ENCODE measurements at places on chromosomes 3 and 15.

DNA sequence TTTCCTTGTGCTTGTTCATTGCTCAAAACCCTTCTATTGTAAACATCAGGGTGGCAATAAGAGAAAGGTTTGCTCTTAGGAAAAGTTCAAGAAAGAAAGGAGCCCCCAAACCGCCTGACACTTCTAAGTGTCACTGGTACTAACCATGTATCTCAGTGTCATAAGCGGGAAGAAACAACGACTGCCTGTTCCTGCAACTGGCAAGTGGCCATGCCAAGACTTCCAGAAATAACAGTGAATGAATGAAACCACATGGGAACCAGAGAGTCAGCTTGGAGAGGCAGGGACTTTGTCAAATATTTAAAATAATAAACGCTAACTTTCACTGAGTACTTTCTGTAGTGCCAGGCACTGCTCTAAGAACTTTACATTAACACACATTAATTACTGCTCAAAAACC is 1.1 kb downstream of the PLSCR2 start:
- DNase-seq: no peak

- no peak for DNase-seq
Measured at GRCh38 chr3:9122732-9123364, 126.6 kb downstream of the SRGAP3 start.

DNA sequence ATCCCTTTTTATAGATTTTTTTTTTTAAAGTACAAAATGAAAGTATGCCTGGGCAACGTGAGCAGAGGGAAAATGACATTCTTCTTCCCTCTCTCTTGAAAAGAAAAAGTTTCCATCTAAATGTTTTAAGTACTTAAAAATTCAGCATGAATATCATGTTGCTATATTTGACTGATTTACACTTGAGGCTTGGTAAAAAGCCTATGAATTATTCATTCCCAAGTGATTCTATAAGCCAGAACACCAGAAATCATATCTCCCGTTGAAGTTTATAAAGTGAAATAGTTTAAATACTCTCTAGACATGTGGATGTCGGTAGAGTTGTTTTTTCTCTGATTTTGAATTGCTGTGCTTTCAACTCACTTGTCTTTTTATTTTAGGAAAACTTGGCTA is 276.2 kb upstream of the RARB start:
- DNase-seq: no peak

- DNase-seq: no peak
Measured at GRCh38 chr3:149180057-149180573, 41.5 kb downstream of the CP start.

DNA sequence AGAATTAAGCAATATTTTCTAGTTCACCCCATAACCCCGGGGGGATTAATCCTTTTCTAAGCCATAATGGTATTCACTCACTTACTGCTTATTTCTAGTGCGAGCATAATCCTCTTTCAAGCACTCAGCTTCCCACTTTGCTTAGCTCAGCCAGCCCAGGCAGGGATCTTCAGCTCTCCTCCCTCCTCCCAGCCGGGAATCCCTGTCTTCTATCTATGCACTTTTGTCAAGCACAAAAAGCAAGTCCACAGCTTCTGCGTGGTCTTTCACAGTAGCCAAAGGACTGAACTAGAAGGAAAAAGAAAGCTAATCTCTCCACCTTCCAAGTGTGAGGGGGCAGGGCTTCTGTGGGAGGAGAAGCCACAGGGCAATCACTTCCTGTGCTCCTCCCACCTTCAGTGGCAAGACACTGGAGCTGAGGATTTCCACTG is 62.8 kb downstream of the PEX5L start:
- no peak for DNase-seq

DNA sequence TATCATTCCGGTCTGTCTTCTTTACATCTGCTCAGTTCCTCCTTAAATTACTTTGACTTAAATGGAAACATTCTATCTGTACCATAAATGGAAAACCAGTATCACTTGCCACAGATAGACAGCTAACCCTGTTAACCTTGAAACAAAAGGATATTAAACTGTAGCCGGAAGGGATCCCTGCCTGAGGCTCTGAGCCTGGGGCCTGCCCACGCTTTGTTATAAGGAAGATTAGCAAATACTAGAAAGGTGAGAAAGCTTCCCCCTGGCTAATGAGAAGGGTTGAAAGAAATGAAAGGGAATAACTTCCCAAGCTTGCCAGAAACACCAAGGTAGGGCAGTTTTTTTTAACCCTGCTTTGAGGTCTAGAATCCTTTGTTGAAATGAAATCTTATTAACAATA is 927.6 kb downstream of the FHIT start:
- no peak for DNase-seq

- no peak for DNase-seq
Measured at GRCh38 chr3:157786618-157787017, 283.4 kb upstream of the VEPH1 start.

GRCh38 chr15:36658312-36658711 is 78.9 kb downstream of the CDIN1 start:
- no peak for DNase-seq

DNA sequence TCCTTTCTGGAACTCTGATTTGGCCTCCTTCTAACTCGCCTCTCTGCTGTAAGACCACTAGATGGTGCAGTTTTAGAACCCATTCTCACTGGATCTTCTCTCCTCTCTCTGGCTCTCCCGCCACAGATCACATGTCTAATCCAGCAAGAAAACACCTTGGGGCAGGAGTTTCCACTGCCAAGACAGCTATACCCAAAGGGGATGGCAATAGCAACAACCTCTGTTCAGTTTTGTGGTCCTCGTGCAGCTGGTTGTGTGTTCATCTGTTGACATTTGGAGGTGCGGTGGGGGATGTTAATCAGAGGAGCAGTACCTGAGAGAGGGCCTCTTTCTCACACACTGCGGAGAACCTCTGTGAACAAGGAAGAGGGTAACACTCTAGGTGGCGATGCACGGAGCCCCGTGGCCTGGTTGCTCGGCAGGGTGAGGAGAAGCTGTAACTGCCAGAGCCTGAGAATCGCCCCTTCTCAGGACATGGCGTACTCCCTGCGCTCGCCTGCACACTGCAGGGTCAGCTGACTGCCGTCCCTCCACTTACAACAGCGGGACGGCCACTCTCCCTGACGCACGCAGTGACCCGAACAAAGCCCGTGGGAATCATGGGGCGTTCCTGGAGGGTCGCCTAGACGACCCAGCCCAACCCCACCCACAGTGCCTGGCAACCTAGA is at the start of gene TEX55:
Gene TEX55, plus strand, starts transcription at position 666 of the 668 bp plus-strand sequence. CDS start 25 bp downstream, outside the sequence.
- DNase-seq: no peak

DNA sequence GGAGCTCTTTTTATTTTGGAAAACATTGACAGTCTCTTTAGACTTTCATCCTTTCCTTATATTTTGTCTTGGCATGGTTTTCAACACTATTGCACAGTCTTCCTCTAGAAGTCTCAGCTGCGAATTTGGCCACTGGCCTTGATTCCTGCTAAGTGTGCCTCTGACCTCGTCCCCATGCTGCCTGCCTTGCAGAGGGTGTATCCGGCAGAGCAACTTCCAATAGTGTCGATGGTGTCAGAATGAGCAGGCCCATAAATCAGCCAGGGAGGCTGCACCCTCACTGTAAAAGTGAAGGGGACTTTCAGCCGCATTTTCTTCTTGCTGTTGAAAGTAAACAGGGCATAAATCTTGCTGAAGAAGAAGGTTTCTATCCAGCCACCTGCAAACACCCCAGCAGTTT is 336.7 kb upstream of the TRIM42 start:
- no peak for DNase-seq

GRCh38 chr15:35281515-35281914 is 196.4 kb upstream of the NANOGP8 start:
- DNase-seq: no peak

- DNase-seq: no peak
Measured at GRCh38 chr3:1499694-1500093, 406.9 kb downstream of the CNTN6 start.

DNA sequence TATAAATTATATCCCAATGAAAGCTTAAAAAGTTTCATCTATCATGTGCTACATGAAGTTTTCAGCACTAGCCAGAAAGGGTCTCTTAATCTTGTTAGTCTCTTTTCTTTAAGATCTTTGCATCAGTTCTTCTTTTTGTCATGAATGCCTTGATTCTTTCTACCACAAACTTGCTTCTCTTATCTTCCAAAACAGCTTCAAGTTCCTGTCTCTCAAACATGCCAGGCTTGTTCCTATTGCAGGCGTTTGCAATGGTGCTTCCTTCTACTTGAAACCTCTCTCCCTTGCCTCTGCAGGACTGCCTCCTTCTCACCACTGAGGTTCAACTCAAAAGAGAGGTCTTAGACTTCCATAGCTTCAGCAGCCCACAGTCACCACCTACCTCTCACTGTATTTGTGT is 104.3 kb upstream of the FRMD4B start:
- DNase-seq: no peak

DNA sequence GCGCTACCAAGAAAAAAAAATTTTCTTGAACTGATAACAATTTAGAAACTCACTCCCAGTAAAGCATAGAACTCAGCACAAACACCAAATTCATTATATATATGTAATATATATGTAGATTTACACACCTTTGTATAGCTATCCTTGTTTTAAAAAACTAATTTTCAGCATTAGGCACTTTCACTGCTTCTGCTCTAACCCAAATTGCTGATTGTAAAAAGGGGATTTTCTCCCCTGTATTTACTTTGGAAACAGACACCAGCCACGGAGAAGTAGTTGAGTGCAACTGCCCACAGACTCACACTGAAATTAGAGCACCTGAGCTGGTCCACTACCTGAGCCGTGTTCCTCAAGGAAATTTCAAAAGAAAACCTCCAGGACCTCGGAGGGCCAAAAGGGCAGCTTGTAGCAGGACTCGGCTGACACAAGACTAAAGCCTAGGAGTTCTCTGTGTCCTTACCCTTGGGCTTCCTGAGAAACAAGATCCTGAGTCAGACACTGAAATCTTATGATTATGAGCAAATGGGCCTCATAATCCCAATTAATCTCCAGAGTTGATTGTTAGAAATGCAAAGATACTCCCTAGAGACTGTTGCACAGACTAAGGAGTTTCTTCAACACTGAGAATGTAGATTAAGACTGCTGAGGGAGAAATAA is 106.0 kb downstream of the TNIK start:
- no peak for DNase-seq

GRCh38 chr3:131543714-131544113 is 40.9 kb upstream of the MRPL3 start:
- DNase-seq: peak; percentile 47

- DNase-seq: no peak
Measured at GRCh38 chr15:55381595-55381994, 26.6 kb downstream of the CCPG1 start.

DNA sequence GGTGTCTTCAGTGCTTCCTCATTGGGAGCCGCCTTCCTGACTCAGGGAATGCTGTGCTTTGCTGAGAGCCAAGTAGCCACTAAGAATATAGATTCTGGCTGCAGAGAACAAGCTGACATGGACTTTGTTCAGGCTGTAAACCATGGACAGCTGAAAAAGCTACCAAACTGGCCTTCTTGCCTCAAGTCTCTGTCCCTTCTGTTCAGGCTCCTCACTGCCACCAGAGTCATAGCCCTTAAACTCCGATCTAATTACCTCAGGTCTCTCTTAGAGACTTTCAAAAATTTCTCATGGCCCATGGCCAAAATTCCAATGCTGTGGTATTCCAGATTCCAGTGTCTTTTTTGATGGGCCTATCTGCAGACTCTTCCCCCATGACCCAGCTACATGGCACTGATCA is 19.4 kb upstream of the PTX3 start:
- DNase-seq: no peak

GRCh38 chr15:27479296-27480140 is 508.5 kb downstream of the GABRG3 start:
- no peak for DNase-seq

DNA sequence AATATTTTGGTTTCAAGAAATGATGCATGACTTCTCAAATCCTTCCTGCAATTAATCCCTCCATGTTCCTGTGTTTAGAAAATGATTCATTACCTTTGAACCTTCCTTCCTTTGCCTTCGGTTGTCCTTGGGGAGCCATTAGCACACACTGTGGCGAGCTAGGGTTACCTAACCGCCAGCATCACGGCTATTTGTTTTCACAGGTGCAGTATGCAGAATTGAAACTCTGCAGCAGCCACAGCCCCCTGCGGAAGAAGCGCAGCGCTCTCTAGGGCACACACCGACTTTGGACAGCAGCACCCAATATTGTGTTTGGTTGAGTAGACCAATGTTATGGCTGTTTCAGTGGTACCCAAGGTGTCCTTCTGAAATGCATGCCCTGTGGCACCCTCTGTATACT is 247.4 kb downstream of the MCTP2 start:
- DNase-seq: no peak

- no peak for DNase-seq
Measured at GRCh38 chr3:177596248-177596815, 399.1 kb upstream of the TBL1XR1 start.

DNA sequence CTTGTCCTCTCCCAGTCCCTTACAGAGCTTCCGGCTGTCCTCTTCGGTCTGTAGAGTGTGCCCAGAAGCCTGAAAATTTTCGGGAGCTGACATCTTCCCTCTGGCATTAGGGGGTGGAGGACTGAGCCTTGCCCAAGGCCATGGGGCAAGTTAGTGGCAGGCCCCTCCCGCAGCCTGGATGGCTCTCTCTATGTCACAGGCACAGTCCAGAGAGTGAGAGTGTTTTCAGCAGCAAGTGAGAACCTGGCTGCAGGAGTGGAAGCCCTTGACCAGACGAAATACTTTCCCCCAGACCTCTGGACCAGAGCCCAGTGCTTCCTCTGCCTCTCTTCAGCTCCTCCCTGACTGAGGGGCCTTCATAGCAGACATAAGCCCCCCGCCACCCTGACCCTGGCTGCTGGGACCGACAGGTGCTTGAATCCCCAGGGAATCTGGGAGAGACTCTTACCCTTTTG is 50.5 kb upstream of the SEC22A start:
- no peak for DNase-seq

- DNase-seq: no peak
Measured at GRCh38 chr3:31247850-31248562, 284.7 kb upstream of the STT3B start.

DNA sequence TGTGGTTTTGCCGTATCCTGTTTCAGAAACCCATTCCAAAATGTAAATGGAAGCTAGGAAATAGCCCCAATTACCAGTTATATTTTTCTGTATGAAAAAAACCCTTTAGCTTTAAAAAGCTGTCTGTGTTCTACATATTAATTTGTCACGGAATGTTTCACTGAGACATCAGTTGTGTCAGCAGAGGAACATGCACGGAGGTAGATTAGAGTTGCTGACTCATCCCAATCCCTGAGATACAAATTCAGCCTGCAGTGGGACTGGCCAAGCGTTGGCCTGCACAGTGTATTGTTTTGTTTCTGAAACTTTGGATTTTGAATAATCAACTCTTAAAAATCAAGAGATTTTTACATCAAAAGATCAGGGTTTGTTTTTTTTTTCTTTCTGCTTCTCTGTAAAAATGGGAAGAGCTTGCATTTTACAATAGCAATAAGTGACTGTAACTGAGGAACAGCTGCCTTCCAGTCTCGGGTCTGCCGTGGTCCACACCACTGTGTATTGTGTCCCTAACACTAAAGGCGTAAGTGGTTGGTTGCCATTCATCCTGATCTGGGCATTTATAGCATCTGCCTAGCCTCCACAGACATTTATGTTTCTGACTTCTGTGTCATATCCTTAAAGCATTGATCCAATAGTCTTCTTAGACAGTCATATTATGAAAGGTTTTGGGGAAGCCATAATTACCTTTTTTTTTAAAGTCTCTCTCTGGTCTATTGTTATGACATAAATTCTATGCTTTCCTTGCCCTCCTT is 218.1 kb downstream of the ADAMTSL3 start:
- DNase-seq: no peak

GRCh38 chr15:74696808-74697207 is 984 bp upstream of the EDC3 start:
- no peak for DNase-seq

GRCh38 chr3:71069797-71070196 is 513.7 kb downstream of the FOXP1 start:
- DNase-seq: no peak
